ENCODE measurements at places on chromosomes 16 and 17.

GRCh38 chr16:3241761-3242160 lies 6.8 kb upstream of the ZNF200 start:
- DNase-seq = no peak

- DNase-seq = no peak
These were observed 25.3 kb upstream of the TRPV3 start for GRCh38 chr17:3582915-3583314.

GRCh38 chr16:58842746-58843145 lies 108.6 kb upstream of the GOT2 start:
- no peak for DNase-seq

DNA sequence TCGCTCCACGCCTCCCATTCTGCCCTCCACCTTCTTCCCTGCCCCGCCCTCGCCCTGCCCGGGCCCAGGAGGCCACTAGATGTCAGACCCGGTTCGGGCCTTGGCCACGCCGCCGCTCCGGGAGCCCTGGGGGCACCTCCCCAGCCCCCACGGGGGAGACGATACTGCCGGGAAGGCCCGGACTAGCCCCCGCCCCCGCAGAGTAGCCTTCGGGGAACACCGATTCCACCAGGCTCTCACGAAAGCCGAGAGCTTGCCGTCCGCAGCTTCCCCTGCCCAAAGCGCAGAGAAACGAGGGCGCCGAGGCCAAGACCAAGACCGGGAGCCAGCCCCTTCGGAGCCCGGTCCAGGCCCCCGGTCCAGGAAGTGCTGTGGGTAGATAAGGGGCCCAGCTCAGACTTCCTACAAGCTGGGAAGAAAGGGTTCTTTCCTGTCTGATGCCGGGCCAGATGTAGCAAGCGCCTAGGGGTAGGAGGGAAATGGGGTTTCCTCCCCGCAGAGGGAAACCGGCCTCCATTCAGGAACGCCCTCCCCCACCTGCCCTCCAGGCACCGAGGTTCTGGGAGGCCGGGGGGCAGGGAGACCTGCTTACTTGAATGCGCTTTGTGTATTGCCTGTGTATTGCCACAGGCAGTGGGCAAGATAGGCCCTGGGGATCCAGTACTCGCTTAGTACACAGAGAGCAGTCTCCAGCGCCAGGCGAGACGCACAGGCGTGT lies 806 bp upstream of the CYB561 start:
- DNase-seq = peak; percentile 28

DNA sequence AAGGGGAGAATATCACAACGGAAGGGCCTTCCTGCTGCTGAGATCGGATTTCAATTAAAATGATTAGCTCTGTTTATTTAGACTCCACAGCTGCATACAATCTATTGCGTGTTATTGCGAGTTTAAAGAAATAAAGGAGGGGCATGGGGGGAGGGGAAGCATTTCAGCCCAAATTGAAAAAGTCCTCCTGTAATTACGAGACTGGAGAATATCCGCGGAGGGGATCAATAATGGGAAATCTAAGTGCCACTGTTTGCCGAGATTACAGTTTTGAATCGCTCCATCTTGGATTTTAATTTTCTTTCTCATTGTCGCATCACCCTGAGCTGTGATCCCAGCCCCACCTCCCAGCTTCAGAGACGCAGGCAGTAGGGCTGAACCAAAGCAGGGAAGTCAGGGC lies 15.7 kb upstream of the RPL38 start:
- no peak for DNase-seq

DNA sequence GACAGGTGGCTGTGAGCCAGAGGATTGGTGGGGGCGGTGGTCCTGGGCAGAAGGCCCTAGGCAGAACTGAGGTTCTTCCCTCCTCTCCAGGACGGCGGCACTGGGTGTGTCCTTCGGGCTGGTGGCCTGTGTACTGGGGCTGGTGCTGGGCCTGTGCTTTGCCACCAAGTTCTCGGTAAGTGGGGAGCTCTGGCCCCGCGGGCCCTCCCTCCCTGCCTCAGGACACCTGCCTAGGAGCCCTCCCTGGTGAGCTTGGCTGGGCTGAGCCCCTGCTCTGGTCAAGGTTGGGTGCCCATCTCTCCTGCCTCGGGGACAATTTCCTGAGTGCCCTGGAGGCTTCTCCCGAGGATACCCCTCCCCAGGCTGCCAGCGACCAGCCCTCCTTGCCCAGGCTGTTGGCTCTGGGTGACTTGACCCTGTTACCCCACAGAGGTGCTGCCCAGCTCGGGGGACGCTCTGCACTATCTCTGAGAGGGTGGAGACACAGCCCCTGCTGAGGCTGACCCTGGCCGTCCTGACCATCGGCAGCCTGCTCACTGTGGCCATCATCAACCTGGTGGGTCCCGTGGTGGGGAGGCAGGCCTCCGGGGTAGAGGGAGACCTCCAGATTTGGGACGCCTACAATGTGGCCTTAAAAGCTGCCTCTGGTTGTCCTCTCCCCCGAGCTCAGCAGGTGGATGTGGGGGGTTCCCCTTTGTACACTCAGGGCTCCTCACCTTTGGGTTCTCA lies 42.0 kb downstream of the ADCY7 start:
- DNase-seq = no peak

GRCh38 chr16:54320697-54321340 lies 34.2 kb upstream of the IRX3 start:
- DNase-seq = no peak

DNA sequence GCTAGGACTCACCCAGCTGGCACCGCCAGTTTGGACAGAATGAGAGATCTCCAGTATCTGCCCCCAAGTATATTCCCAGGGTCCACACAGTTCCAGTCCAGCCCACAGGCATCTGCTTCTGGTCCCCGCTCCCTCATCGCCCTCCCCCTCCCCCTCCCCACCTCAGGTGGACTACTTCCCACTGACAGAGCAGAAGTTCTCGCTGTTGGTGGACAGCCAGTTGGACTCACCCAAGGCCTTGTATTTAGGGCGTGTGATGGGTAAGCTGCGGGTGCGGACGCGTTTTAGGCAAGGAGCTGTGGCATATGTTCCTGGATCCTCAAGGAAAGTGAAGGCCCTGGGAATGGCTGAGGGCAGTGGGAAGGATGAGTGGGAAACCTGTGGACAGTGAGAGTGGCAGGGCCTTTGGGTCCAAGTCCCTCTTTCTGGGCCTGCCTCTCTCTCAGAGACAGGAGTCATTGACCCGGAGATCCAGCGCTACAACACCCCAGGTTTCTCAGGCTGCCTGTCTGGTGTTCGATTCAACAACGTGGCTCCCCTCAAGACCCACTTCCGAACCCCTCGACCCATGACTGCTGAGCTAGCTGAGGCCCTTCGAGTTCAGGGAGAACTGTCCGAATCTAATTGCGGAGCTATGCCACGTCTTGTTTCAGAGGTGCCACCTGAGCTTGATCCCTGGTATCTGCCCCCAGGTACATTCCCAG lies 14.9 kb downstream of the CNTNAP1 start:
- no peak for DNase-seq

DNA sequence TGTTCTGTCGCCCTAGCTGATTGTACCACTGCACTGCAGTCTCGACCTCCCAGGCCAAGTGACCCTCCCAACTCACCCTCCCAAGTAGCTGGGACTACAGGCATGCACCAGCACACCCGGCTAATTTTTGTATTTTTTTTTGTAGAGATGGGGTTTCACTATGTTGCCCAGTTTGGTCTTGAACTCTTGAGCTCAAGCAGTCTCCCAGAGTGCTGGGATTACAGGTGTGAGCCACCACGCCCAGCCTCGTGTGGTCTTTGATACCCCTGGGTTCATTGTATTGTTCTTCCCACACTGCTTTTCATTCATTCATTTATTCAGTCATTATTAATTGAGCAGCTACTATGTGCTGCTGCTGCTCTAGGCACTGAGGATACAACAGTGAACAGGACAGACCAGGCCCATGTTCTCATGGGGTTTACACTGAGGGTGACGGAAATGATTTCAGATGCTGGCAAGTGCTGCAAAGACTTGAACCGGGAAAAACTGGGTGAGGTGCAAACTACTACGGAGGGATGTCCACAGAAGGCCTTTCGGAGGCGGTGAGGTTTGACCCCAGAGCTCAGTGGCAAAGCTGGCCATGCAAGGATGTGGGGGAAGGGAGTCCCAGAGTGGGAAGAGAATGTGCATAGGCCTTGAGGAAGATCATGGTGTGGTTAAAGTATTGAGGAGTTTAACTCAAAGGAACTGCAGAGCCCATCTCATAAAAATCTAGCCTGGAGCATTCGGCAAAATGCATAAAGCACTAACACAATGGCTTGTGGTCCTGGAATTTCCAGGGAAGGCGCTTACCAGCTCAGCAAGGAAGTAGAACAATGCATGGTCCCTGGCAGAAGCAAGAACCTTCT lies 10.9 kb downstream of the ABCC1 start:
- DNase-seq = no peak

- no peak for DNase-seq
These were observed 146.1 kb downstream of the SDK2 start for GRCh38 chr17:73498176-73498575.

DNA sequence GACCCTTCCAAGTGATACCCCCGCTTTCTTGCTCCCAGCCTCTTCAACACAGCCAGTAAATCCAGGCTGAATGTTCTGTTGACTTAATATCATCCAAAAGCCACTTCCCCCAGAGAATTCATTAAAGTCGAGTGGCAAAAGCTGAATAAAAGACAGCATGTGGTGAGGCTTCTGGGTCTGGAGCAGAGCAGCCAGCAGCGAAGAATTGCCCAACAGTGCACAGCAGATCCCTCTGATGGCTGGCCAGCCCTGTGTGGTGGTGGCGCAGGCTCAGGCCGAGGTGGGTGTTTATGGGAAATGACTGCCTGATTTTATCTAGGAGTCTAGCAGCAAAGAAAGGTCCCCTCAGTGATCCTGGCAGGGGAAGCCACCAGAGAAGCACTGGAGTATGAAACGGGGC lies 30.3 kb upstream of the RCVRN start:
- no peak for DNase-seq

DNA sequence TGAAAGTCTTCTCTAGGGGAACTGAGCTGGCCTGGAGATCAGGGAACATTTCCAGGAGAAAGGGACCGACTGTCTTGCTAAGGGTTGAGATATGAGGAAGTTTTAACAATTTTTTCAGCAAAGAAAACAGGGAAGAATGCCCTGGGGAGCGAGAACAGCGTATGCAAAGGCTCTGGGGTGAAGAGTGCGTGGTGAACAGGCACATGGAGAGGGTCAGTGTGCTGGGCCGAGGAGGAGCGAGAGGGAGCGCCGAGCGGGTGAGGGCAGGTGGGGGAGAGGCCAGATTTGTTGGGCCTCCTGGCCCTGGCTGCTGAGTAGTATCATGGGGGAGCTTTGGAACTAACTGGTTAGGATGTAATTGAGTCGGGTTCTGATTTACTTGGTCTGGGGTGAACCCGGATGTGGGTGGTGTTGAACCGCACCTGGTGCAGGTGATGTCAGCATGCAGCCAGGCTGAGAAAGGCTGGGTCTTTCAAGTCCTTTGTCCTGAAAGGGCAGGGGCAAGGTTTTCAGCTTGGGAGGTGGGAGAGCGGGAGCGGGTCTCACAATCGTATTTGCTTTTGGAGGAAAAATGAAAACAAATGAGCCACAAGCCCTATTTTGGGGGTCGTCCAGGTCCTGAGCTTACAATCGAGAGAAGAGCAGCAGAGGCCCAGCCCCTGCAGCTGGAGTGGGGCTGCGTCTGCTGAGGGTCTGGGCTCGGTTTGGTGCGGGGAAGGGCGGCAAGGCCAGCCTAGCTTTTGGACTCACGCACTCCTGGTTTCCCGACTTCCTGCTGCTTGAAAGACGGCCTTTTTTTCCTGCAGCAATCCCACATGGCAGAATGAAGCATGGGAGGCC lies 11.1 kb upstream of the WFDC1 start:
- no peak for DNase-seq

DNA sequence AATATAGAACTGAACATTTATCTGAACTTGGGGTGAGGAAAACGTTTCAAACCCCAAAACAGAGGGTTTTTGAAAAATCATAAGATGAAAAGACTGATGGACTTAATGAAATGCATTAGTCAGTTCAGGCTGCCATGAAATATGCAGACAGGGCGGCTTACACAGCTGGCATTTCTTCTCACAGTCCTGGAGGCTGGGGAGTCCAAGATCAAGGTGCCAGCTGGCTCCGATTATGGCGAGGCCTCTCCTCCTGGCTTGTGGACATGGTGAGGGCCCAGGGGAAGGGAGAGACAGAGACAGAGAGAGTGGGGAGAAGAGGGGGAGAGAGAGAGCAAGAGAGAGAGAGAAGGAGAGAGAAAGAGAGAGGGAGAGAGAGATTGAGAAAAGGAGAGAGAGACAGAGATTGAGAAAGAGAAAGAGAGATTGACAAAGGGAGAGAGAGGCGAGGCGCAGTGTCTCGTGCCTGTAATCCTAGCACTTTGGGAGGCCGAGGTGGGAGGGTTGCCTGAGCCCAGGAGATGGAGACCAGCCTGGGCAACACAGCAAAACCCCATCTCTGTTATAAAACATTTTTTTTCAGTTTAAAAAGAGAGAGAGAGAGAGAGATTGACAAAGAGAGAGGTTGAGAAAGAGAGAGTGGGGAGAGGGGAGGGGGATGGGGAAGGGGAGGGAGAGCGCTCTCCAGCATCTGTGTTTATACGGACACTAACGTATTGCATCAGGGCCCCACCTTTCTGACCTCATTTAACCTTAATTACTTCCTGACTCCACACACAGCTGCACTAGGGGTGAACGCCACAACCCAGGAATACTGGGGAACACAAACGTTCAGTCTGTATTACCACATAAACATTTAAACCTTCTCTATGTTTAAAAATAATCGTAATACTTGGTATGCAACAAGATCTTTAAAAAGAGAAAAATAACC lies 24.6 kb upstream of the RPH3AL start:
- DNase-seq = no peak

DNA sequence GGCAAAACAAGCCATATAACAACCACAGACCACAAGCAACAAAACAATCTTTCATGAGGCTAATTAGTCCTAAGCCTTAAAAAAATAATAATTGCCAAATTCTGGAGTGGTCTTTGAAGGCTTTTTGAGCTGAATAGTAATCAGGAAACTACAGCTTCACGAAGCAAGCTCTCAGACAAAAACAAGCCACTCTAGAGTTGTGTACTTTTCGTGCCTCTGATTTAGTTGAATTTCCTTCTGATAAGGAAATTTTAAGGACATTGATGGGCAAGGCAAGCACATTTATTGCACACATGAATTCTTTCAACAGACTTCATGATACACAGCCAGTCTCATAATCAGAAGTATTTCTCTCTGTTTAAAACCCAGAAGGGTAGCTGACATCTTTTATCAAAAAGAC lies 130.8 kb upstream of the IRX3 start:
- DNase-seq = no peak

DNA sequence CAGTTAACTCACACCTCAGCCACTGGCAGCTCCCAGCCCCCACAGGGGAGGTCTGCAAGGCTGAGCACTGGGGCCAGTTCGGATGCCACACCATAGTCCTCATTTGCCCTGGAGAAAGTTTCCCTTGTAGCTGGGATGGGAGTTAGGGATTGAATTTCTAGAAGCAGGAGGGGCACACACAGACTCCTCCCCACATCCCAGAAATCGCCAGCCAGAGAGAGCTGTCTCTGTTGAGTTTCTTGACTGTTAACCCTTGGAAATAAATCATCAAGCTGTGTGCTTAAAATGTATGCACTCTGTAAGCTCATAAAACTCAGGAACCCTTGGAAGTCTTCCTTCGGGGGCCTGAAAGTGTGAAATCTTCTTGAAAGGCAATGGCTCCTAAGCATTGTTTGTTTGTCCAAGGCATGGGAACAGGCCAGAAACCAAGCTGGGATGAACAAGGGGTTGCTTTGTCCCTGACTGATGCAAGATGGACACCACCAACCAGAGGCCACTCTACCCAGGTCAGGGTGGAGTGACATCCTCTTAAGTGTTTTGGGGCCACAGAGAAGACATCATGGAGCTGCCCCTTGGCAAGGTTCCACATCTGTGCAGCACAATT lies 394 bp upstream of the PRM3 start:
- no peak for DNase-seq
